ENCODE measurements at places on chromosomes 2 and 18.

DNA sequence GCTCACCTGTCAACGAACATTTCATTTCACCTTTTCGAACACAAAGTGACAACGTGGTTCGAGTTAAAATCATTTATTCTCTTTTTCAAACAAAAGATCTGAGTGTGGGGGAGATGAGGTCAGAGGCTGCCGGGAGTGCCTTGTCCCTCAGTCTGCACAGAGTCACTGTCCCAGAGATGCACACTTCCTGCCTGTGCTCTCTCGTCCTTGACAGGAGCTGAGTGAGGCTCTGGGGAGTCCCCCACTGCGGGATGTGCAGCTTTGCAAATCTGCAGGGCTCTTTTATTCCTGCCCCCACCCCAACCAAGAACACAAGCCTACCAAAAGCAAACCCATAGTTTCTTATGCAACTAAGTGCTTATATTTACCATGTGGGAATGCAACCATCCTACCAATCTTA is 497.8 kb downstream of the EIPR1 start:
- DNase-seq = no peak

- DNase-seq = no peak
Measured at GRCh38 chr2:19491796-19492195, 133.4 kb upstream of the OSR1 start.

DNA sequence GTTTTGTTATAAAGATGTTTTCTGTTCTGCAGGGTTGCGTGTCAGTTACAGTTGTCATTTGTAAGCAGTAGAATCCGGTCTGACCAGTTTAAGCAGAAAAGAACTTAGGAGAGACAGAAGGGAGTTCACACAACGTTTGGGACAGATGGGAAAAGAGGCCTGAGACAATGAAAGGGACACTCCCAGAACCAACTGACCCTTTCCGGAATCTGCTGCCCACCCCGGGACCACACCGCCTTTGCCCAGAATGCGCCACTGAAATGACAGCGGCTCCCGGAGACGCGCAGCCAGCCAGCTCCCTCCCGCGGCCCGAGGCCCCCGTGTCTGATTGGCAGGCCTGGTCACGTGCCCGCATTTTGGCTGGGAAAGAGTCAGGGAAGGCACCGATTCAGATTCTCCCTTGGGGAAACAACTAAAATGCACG is 244.6 kb downstream of the BCL2 start:
- DNase-seq = peak; percentile 67

DNA sequence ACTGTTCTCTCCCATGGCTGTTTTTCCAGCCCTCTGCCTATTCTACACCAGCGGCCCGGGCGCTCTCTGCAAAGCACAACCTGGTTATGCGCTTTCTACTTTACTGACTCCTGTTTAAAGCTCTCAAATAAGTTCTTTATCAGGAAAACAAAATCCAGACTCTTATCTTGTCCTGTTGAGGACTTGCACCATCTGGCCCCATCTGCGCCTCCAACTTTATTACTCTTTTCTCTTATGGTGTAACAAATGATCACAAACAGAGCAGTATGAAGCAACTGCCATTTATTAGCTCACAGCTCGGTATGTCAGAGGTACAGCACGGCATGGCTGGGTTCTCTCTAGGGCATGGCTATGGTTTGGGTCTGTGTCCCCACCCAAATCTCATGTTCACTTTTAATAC is 236.5 kb upstream of the NT5C1B start:
- no peak for DNase-seq

DNA sequence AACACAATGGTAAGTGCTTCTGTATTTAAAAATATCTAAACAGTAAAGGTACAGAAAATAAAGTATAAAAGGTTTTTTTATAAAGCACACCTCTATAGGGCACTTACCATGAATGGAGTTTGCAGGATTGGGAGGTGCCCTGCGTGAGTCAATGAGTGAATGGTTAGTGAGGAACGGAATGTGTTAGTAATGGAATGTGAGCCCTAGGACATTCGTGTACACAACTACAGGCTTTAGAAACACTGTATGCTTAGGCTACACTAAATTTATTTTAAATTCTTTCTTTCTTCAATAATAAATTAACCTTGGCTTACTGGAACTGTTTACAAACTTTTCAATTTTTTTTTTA is 337.9 kb upstream of the SLC39A10 start:
- DNase-seq = no peak

GRCh38 chr2:126796931-126797621 is 101.6 kb upstream of the TEX51 start:
- DNase-seq = no peak

- DNase-seq = no peak
Measured at GRCh38 chr2:231364061-231364460, 31.4 kb upstream of the B3GNT7 start.

DNA sequence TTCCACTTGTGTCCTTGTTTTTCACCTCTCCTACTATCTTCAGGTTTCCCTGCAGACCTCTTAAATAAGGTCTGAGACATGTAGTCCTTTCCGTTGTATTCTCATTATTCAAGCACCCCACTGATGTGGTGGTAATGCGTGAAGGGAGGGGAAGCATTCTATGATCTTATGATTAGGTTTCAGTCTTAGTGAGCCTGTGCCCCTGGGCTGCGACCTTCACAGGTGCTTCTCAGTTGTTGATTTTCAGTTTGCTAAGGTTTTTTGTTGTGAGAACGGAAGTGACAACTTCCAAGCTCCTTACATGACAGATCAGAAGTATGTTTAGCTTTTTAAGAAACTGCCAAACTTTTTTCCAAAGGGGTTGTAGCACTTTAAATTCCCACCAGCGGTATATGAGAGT is 41.3 kb downstream of the VPS54 start:
- peak; percentile 11 for DNase-seq

Measured in stimulated activated CD4-positive, alpha-beta T cell treated with anti-CD3 and anti-CD28 coated beads, Interleukin-4, amount 100 ng/mL, for 1 hour (primary cell).